GM18507 (cell line): ENCODE measurements at places on chromosomes 3 and 15.

DNA sequence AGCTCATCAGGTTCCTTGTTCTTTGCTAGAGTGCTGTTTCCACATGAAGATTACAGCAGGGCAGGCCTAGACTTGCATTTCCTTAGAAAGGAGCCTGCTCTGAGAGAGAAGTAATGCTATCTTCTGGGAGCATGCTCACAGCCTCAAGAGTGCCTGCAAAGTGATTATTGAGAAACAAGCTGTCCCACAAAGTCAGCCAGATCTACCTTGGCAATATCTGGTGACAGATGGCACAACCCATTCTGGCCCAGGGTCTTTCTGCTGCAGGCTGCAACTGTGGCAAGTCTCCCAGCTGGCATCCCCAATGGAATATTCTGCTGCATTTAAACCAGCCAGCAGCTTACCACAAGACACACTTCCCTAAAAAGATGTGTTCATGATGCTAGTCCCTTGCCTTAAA is 29.3 kb downstream of the MTMR10 start:
- DNase-seq: no peak

DNA sequence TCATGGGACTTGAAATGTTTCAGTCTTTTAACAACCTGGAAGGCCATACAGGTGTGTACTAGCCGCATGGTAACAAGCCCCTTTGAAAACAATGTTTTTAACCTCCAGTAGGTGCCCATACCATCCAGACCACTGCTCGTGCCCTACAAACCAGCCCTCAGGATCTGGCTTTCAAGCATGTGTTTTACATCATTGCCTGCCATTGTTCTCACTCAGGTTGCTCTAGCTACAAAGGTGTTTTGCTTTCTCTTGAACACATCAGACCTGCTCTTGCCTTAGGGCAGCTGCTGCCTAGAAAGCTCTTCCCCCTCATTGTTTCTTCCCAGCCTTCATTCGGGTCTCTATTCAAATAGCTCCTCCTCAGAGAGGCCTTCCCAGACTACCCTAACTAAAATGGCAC is 32.3 kb upstream of the MAP3K13 start:
- no peak for DNase-seq

GRCh38 chr3:44392489-44392888 is 53.9 kb downstream of the TCAIM start:
- DNase-seq: no peak

DNA sequence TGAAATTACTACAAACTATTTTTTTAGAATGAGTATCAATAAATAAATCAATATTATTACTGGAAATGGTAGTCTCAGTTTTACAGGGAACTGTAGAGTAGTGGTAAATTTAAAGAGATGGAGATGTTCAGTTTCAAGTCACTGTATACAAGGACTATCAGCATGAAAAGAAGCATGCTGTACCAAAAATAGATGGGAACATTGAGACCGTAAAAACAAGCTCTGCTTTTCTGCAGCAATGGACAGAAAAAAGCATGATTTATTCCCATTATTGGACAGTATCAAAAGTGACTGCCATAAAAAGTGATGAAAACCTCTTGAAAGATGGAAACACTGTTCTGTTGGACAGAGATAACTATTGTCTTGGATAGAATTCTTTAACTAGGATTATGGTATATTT is 187.2 kb downstream of the EPHA6 start:
- DNase-seq: no peak

- no peak for DNase-seq
Observed at GRCh38 chr15:83118291-83118827, 10.9 kb downstream of the TM6SF1 start.

GRCh38 chr3:164406281-164406680 is 672.0 kb downstream of the SI start:
- no peak for DNase-seq

DNA sequence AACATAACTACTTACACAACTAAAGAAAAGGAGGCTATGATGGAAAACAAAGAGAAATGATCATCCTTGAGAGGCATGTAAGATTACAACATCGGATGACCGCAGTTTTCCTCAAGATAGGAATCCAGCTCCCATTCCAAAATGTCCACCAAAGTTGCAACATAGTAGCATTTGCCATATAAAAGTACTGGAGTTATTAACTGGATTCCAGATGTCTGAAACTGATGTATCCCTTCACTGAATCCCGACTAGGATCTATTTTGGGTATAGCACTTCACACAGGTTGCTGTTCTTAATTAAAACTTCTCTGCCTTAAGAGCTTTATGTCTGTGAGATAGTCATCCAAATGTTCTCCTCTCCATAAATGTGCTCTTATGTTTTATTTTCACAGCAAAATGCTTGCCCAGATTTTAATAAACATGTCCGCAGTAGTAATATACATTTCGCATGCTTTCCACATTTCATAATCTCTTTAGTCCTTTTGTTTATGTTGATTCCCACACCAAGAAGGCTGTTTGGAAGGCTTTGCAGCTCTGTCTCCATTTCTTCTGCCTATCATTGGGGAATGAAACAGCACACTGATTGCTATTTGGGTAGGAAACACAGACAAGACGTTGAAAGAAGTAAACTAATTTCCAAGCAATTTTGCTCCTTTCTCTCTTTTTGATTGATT is 716.5 kb upstream of the CFAP20DC start:
- DNase-seq: no peak

GRCh38 chr15:60096157-60096556 is 92.0 kb downstream of the FOXB1 start:
- no peak for DNase-seq

DNA sequence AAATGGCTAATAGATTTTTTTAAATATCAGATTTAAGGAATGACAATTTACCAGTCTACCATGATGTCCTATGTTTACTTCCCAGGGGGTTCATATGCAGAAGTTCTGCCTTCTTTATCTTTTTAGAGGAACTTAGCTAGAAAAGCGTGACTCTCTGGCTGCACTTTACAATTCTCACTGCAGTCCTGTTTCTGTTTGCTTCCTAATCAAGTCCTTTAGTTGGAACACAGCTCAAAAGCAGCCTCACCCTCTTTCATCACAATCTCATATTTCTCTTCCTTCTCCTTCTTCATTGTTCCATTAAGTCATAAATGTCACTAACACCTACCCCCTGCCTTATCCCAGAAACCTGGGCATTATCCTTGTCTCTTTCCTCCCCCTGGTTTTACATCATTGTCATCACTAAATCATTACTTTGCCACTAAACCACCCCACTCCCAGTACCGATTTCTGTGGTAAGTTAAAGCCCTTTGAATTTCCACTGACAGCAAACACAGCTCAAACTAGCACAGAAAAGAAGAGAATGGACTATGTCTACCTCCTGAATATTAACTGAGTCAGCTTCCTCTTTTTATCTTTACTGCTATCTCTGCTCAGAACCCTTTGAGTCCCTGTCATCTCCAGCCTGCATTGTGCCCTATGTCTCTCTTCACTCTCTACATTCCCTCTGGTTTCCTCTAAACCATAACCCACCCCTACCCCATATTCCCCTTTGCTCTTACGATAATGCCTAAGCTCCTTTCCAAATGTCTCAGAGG is 13.8 kb upstream of the PPP4R2 start:
- DNase-seq: no peak

GRCh38 chr3:150236316-150237082 is 171.6 kb upstream of the TSC22D2 start:
- DNase-seq: no peak

DNA sequence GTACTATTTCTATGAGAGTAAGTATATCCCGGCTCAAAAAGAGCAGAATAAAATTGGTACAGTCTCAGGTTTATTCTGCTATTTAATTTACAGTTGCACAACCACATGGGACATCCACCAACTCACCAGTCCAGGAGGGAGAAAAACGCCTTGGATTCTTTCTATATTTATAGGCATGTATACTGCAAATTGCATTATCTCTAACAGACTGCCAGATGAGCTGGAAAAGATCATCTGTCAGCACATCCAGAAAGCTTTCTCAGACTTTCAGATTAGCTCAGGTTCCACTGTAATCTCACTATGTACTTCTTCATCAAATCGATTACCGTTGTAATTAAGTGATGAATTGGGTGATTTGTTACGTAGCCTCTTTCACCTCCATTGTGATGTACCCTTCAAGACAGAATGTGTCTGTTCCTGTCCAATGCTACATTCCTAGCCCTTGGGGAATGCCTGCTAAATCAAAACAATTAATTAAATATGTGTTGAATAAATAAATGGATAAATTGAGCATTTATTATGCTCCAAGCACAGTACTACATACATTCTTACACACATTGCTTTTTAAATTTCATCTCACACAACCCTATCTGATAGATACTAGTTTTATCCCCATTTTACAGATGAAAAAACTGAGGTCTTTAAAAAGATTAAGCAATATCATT is 38.1 kb upstream of the TMC3 start:
- DNase-seq: no peak

- no peak for DNase-seq
Observed at GRCh38 chr15:70794596-70795310, 31.4 kb upstream of the UACA start.

DNA sequence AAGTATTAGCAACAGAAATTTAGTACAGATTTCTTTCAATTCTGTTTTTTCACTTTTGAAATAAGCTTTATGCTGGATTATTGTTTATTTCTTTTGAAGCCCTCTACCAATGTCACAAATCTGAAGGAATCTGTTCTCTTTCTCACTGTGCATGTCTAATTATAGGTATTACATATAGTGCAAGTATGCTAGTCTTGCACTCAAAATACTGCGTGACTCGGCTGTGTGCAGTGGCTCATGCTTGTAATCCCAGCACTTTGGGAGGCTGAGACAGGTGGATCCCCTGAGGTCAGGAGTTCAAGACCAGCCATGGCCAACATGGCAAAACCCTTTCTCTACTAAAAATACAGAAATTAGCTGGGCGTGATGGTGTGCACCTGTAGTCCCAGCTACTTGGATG is 95.8 kb upstream of the PLAAT1 start:
- no peak for DNase-seq

DNA sequence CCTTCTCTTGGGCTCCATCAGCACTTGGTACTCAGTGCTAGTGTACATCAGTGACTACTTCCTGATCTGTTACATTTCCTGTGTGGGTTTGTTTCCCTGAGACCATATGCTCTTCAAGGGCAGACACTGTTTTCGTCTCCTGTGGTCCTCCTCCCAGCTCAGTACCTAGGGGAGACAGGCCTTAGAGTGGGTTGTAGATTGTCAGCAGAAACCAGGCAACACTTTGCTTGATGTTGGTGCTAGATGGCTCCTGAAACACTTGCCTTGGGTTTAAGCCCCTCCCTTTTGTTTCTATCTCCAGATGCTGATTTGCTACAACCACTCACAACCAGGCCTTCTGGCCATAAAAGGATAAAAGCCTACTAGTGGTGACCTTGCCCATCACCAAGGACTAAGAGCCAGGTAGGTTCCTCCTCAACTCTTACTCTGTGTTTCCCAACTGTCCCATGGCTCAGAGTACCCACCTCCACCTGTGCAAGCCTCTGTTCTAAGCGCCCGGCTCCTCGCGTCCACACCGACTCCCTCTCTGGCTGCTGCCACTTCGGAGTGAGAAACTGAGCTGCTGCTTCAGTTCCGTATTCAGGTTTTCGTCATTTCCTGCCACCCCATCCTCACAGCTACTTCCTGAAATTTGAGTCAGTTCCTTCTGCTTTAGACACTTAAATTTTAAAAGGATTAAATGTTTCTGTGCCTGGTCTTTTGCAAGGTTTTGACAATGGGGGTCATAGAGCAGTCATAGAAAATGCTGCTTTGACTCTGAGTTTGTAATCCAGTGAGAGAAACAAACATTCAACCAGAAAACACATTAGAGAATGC is at the start of gene HCLS1:
HCLS1 (minus strand) TSS at position 548 of the 816 bp plus-strand sequence. CDS start 2,556 bp downstream, outside the sequence.
- peak; percentile 46 for DNase-seq

- DNase-seq: no peak
Observed at GRCh38 chr15:101258238-101259144, 6.6 kb upstream of the CHSY1 start.
